WERI-Rb-1 (cell line): ENCODE measurements at places on chromosomes 6 and 20.
A peak's percentile ranks its signal among the peaks of the same experiment; 100 is the strongest.

DNA sequence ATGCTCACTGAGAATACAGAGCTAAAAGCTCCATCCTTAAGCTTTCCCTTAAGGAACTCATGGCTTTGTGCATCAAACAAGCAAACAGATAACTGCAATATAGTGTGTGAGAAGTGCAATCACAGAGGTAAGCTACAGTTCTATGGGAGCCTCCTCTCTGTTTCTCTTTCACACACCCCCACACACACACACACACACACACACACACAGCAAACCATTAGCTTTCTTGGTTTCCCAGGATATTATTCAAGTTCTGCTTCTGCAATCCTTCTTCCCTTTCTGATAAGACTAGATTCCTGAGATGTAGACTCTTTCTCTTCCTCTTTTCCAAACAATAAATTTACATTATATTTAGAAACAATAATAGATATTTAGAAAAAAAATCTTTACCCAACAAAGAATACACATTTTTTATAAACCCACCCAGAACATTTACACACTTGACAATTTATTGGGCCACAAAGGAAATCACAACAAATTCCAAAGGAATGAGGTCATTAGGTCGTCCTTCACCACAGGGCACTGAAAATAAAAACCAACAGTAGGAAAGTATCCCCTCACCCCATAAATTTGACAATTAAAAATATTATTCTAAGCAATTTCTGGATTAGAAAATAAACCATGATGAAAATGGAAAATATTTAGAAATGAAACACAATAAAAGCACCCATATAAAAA is 9.3 kb upstream of the GFOD1 start:
- no peak for DNase-seq

- no peak for DNase-seq
Observed at GRCh38 chr20:8357703-8358102, 225.6 kb downstream of the PLCB1 start.

GRCh38 chr6:3535033-3535775 is 78.4 kb upstream of the SLC22A23 start:
- DNase-seq, result no peak

GRCh38 chr20:31671324-31671723 is 33.6 kb downstream of the COX4I2 start:
- no peak for DNase-seq

DNA sequence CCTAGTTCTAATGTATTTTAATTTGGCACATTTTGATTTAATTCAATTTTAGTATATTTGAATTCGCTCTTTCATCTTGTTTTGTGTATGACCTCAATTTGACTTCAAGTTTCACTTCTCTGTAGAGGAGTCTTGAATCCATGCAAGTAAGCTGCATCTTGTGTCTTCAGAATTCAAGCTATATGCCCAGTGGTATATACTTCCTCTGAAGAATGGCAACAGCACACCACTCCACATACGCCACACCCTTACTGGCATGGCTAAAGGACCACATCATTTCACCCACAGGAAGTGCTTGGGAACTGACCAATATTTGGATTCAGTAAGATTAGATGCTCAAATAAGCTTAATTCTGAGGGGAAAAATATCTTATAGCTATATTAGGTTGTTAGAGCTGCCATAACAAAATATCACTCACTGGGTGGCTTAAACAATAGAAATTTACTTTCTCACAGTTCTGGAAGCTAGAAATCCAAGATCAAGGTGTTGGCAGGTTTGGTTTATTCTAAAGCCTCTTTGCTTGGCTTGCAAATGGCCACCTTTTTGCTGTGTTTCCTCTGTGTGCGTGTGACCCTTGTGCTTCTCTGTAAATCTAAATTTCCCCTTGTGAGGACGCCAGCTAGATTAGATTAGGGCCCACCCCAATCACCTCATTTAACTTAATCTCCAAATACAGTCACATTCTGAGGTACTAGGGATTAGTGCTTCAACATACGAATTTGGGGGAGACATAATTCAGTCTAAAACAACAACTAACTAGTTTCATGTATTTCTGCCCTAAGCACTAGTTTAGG is 2.8 kb upstream of the ASF1A start:
- DNase-seq, result no peak

DNA sequence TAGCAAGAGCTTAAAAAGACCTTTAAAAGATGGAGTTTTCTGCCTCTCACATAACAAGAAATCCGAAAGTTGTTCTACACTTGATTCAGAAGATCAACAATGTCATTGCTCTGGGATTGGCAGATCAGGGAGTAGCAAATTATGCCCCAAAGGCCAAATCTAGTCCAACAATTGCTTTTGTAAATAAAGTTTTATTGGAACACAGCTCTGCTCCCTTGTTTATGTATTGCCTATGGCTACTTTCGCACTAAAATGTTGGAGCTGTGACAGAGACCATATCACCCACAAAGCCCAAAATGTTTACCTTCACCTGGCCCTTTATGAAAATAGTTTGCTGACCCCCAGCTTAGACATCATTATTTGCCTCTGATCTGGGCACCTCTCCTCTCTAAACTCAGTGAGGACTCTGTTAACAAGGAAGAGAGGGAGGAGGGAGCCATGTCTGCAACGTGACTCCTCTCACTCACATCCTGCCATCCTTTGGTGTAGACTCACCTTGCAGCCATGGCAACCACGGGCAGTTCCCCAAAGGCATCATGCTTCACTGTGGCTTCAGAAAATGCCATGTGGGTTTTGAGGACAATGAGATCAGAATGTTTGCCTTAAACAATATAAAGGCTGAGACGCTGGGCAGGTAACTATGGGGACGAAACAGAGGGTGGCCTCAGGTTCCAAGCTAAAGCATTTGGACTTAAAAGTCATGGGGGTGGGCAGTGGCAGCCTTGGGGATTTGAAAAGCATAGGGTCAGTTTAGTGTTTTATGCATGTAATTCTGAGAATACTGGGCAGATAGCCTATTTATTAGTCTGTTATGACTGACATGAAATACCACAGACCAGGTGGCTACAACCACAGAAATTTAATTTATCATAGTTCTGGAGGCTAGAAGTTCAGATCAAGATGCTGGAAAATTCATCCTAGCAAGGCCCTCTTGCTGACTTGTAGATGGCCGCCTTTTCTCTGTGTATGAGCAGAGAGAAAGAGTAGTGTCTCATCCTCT is 149.7 kb upstream of the TNFAIP3 start:
- DNase-seq, result no peak

GRCh38 chr6:113208726-113209125 is 648.4 kb upstream of the MARCKS start:
- no peak for DNase-seq

DNA sequence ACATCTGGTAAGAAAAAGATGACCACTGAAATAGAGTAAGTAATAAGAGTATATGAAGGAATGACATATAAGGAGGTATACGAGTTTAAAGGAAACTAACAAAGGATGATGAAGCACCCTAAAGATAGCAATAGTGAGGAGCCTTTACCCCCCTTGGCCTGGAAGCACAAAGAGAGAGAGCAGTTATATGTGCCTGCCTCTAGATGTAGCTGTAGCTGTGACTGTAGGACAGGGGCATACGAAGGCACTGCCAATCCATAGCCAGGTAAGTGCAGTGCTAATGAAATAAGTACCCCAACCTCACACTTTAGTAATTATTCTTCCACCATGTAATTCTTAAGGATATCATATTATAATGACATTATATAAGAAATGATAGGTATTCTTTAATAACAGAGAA is 90.1 kb upstream of the FKBP1C start:
- DNase-seq, result peak; percentile 18

DNA sequence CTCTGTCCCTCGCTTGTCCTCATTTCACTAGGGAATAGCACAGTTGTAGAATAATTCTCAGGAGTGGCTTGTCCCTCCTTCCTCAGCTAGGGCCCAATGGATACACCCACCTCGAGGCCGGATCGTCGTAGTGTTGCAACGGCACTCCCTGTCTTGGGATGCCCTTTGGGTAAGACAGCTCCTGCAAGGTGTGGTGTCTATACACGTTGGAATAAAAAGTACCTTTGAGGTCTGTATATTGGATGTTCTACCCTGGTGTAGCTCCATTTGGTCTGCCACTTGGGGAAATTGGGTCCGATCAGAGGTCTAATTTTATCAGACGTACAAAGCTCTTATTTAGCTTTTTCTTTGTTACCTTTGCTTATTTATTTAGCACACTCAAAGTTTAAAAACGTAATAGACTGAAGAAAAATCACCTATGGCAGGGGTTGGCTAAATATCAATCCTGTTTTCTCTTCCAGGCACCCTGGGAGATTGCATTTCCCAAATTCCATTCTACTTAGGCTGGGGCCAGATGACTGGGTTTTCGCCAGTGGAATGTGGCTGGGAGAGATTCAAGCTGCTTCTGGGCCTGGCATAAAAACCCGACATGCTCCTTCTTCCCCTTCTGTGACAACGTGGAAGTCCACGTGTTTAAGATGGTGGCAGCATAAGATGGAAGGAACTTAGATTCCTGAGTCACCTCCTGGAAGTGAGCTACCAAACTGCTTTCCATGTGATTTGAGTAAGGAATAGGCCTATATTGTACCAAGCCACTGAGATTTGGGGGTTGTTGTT is 82.3 kb upstream of the CD83 start:
- no peak for DNase-seq

GRCh38 chr6:15588971-15589634 is 73.7 kb downstream of the DTNBP1 start:
- DNase-seq, result no peak

DNA sequence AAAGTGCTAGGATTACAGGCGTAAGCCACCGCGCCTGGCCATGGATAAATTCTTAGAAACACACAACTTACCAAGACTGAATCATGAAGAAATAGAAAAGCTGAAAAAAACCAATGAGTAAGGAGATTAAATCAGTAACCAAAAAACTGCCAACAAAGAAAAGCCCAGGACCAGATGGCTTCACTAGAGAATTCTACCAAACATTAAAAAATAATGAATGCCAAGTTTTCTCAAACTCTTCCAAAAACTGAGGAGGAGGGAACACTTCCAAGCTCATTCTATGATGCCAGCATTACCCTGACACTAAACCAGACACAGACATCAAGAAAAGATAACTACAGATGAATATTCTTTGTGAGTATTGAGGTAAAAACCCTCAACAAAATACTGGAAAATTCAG is 44.3 kb downstream of the USP49 start:
- no peak for DNase-seq
